ENCODE measurements at places on chromosomes 6 and 20.

DNA sequence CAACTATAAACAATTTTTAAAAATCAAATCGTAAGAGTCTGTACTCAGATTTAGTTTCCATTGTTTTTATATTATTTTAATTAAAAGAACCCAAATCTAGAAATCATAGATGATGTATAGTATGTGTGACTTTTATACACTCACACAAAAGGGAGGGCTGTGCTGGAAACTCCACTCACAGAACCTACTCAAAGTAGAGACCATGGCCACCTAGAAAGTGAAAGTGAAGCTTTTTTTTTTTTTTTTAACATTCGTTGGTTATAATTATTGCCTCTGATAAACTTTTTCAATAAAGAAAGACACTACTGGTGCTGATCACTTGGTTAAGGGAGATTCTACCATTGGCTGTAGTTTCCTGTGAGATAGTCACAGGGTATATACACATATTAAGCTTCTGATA is 37.9 kb upstream of the PRL start:
- DNase-seq: no peak

DNA sequence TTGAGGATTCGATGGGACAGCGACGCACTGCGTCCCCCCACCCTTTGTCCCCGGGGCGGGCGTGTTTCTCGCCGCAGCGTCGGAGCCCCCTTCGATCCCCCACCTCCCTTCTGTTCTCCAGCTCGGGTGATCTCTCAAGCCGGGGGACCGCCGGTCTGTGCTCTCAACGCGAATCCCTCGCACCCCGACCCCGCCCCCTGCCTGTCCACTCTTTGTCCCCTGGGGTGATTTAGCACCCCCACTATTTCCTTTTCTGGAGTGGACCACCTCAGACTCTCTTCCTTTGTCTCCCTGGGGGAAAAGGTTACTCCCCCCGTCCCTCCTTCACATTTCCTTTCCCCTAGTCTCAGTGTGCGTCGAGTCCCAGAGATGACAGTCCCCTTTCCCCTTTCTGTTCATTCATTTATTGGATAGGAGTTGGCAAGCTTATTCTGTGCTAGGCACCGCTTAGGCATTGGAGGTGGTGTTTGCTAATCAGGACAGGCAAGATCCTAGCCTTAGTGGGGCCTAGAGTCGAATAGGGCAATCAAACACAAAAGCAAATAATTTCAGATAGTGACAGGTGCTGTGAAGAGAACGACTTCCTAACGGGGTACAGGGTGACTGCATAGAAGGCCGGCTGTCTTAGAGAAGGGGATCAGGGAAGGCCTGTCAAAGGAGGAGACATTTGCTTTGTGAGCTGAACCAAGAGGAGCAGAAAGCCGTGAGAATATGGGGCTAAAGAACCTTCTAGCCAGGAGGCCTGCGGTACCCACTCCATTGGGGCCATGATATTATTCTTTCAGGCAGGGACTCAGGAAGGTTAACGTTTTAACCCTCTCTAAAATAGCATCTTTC is 741 bp downstream of the PTPN1 start:
- DNase-seq: peak; percentile 33

- DNase-seq: no peak
These were observed 62.6 kb downstream of the GINS1 start for GRCh38 chr20:25470045-25470444.

DNA sequence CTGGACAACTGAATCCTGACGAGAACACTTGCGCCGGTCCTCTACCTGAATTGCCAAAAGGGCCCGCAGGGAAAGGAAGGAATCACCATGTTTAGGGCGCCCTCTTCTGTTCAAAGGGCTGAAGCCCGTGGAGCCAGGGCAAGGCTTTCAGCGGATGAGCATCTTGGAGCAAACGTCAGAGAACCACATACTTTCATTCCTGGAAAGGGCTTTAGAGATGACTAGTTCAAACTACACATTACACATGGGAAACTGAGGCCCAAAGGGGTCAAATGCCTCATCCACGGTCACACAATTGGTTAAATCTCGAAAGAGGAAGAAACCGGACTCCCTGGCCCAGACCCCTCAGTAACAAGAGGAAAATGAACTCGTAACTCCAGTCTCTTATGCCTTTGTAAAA is 11.5 kb upstream of the ZNF133 start:
- peak; percentile 68 for DNase-seq

DNA sequence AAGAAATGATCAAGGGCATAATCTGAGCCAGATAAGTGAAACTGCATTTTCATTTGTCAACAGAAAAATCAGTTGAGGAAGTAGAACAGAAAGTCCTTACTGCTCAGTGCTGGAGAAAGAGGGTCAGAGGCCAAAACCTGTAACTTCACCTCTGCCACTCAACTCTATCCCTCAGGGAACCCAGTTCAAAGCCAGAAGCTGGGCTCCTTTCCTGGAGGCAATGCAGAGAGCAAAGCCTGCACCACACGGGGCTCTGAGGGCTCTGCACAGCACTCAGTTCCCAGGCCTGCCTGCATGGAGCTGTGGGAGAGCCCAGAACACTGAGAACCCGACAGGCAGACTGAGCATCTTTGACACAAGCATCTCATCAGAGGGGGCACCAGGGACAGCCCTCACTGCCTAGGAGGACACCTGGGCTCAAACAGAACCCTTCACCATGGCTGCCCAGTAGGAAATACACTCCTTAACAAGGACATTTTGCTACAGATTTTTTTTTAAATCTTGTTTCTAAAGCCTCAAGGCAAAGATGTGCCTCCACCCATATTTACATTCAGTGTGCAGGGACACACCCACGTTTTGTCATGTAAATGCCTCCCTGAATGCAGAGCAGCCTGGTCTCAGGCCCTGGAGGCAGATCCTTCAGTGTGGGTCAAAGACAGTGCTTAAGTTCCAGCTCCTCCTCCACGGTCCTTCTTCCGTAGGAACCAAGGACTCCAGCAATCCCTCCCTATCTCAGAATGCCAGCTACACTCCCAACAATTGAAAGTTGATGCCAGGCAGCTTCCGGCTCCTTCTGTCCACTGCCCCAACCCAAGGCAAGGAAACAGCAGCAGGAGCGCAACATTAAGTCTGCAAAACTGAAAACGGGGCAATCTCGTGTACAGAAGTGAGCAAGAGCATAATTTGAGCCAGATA is 6.6 kb downstream of the RNASET2 start:
- DNase-seq: no peak

- DNase-seq: peak; percentile 86
These were observed 154.9 kb downstream of the MRPL14 start for GRCh38 chr6:43972179-43972912.

- no peak for DNase-seq
These were observed 166.8 kb upstream of the SLC22A16 start for GRCh38 chr6:110643175-110643574.

GRCh38 chr6:149190224-149190831 is 127.2 kb upstream of the TAB2 start:
- peak; percentile 39 for DNase-seq

- DNase-seq: no peak
These were observed 15.6 kb downstream of the VGLL2 start for GRCh38 chr6:117280922-117281321.

DNA sequence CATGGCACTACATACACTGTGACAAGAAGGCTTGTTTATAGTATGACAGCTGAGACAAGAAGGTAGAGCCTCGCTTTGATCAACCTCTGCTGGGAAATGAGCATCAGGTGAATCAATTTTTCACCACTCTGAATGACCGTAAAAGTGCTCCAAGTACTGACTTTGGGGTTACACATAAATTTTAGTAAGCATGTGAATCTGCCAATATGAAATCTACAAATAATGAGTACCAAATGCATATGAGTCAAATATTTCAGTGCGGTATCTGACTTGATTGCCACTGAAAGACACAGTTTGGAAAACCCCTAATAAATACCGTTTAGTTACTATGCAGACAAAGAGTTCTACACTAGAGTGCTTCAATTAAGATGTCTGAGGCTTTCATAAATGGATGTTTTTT is 77.8 kb downstream of the ATG5 start:
- no peak for DNase-seq

DNA sequence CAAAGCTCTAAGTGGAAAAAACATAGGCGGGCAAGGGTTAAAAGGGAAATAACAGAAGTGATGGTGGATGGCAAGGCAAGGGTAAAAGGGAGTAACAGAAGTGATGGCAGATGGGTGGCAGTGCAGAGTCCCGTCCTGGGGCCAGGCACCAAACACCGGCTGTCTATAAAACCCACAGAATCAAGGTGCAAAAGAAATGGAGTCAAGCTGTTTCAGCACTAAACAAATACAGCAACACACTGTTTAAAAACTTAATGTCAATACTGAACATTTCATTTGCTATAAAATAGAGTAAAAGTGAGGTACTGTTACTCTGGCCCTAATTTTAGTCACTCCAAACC is 87.6 kb downstream of the MAN1A1 start:
- no peak for DNase-seq

GRCh38 chr6:162119341-162119740 is 608.2 kb downstream of the PRKN start:
- no peak for DNase-seq

- DNase-seq: no peak
These were observed 36.9 kb upstream of the SUMO4 start for GRCh38 chr6:149363154-149363553.

DNA sequence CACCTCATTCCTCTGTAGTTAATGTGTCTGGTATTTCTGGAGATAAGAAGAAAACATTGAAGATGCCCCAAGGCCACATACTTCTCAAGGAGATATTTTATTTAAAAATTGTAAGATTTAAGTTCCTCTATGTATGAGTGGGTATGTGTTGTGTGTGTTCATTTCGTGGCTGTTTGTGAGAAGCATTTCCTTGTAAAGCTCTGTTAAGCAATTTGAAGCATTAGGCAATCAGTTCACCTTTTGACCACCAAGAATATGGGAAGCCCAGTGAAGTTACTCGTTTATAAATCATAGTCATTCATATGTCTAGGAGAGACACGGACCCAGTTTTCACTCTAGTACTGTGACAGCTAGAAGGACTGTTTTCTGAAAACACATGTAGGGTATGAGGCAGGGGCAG is 717.6 kb upstream of the MAP3K7 start:
- no peak for DNase-seq

DNA sequence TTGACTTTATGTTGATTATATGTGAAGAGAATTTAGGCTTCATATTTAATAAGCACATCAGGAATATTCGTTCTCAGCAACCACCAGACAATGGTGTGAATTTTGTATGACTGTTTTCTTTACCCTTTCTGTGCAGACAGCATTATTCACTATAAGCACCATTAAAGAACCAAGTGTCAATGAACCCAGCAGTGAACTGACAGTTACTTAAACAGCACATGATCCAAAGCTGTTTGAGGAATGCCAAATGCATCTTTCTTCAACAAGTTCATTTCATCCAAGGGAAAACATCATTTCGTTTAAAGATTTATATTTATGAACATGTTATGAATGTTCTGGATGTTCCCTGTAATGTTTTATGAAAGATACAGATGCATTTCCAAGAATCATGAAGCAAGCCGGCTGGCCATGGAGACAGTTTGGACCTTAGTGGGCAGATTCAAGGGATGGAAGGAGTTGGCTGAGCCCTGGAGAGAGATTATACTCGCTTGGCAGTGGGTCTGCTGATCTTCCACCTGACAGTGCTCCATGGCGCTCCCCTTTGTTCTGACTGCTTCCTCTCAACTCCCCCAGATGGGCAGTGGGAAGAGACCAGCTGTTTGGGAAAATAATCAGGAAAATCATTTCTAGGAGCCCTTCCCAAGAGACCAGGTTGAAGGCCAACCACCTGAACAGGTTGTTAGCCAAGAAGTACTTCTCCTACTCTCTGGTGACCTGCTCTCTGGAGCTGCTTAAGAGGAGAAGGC is 326.0 kb upstream of the RSPO3 start:
- no peak for DNase-seq

DNA sequence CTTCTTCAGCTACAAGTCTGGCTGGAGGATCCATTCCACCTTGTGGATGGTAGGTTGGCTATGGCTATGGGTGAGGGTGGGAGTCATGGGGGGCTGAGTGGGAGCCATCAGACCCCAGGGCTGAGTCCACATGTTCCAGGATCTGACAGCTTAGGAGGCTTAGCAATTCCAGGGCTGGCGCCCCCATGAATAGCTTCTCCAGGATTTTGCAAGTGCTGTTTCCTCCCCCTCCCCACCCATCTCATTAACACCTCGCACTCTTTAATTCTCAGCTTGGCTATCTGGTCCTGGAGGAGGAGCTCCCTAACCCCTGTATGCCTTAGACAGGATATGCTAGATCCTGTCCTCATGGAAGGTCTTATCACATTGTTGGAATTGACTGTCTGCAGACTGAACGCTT is 39.0 kb upstream of the ANGPT4 start:
- DNase-seq: no peak

GRCh38 chr20:18815194-18815942 is 1.8 kb downstream of the SCP2D1 start:
- DNase-seq: no peak

DNA sequence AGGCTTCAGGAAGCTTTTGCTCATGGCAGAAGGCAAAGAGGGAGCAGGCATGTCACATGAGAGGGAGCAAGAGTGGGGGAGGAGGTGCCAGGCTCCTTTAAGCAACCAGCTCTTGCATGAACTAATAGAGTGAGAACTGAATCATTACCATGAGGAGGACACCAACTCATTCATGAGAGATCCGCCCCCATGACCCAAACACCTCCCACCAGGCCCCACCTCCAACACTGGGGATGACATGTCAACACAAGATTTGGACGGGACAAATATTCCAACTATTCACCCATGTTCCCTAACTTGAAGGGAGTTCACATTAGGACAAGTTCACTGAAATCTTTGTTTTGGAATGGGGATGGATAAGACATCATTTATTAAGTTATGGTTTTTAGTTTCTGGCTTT is 155.2 kb upstream of the ESR1 start:
- DNase-seq: no peak

DNA sequence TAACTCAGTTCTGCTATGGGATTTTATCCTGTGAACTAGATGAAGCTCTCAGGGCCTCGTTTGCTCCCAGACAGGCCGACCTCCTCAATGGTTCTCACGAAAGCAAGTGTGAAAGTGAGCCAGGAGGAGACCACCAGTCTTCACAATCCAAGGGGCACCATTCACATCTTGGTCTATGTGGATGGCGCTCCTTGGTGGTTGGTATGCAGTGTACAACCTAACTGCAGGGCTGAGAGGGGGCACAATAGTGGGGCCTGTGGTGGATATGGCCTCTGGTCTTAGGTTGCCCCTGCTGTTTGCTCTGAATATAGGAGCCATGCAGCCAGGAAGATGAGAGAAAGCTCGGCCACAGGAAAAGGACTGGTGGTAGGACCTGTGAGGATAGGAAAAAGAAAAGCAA is 24.7 kb downstream of the TRIM26 start:
- DNase-seq: no peak

Measured in hematopoietic multipotent progenitor cell treated with erythropoietin and hydrocortisone succinate and interleukin-3 and kit ligand, for 17 days (in vitro differentiated cells).